CD4-positive, CD25-positive, alpha-beta regulatory T cell (primary cell): ENCODE measurements at places on chromosomes 2 and 18. TPM values are rescaled to one million over a fixed set of nuclear protein-coding genes. Genes with fewer than 3 reads are reported as not detected.
A peak's percentile ranks its signal among the peaks of the same experiment; 100 is the strongest.

IL18RAP gene
- total RNA-seq, result 0.44 TPM

ACVR1C gene
- total RNA-seq, result 1.1 TPM

- H3K4me3 ChIP-seq, result peak within 1 kb of the TSS; percentile 88
- DNase-seq, result peak; percentile 94
- H3K36me3 ChIP-seq, result peaks cover 3% of the 10 kb centered on the region
- peak within 1 kb of the TSS; percentile 100 for H3K27ac ChIP-seq
These were observed at the start of gene MAP3K2 for GRCh38 chr2:127387655-127388422. Gene MAP3K2, minus strand, starts transcription at chr2:127387975. Its CDS starts 44,846 bp downstream, at chr2:127343129.

DNA sequence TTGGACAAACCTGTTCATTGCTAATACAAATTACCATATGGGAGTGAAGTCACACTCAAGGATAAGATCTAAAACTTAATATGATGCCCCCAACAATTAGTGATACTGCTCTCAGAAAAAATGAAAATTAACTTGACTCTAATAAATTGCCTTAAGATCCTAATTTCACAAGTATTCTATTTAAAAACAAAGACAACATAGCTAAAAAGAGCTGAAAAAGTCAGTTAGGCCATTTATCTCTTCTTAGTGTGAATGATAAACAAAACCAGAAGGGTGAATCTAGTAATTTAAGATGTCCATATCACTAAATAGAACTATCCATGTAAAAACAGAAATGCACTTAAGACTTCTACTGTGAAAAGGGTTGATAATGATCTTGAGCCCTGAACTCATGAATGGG lies 53.4 kb downstream of the FN1 start:
- H3K27me3 ChIP-seq, result no peaks in the 10 kb centered on the region
- no peak overlapping the region for H3K4me3 ChIP-seq
- no peaks in the 10 kb centered on the region for H3K36me3 ChIP-seq
- H3K27ac ChIP-seq, result no peak overlapping the region
- DNase-seq, result no peak

DNA sequence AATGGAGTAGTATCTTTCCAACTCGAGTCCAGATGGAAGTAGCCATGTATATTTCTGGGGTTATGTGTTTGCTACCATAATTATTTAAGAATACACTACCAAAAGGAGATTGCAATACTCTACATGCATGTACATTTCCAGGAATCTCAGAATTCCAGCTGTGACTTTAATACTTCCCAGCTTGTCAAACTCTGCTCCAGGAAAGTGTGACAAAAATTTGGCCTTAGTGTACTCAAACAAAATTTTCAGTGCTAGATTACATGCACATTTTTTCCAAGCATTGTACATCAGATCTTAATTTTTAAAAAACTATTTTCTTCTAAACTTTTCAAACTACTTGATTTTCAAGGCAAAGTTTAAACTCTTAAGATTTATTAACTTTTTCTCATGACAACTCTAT lies 1791.6 kb downstream of the SUCLG1 start:
- no peaks in the 10 kb centered on the region for H3K4me1 ChIP-seq
- no peak overlapping the region for H3K4me3 ChIP-seq
- no peak overlapping the region for H3K27ac ChIP-seq
- H3K27me3 ChIP-seq, result no peaks in the 10 kb centered on the region
- no peaks in the 10 kb centered on the region for H3K36me3 ChIP-seq
- DNase-seq, result no peak

MC2R gene
- total RNA-seq, result not detected

CAD gene
- total RNA-seq, result 27.4 TPM

DNA sequence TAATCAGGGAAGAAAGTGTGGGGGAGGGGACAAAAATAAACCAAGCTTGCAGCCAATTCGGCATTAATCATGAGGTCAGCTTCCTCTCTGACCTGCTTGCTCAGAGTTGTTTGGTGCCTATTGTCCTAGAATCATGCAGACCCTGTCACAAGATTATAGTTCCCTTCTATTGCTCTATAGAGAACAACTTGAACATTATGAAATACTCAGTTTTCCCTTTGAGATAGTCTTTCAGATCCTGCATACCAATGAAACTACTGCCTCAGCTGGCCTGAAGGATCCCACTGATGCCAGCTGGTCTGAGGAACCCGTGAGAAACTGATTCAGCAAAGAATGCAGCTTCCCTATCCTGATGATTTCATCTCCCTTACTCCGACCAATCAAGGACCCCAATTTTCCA lies 955 bp upstream of the BBS5 start:
- no peak overlapping the region for H3K27ac ChIP-seq
- H3K27me3 ChIP-seq, result no peaks in the 10 kb centered on the region
- peak overlapping the region; percentile 32 for H3K4me3 ChIP-seq
- H3K4me1 ChIP-seq, result peaks cover 9% of the 10 kb centered on the region

AFG3L2 gene
- 34.4 TPM for total RNA-seq

DNA sequence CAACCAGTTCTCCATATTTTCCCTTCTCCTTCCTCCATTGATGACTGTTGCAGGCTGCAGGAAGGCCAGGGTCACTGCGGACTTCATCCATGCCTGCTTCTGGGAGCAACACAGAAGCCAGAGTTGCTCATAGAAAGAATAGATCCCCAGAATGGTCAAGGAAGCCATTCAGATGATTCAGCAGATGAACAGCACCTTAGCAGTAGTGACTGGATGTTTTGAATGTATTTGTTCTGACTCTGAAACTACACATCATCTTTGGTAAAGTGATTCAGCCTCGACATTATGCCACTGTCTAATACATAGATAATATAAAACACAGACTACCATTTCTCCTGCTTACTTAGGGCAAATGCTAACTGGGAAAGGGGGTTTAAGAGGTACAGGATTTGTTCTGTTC lies 411.6 kb downstream of the RND3 start:
- no peak overlapping the region for H3K27ac ChIP-seq
- H3K27me3 ChIP-seq, result no peaks in the 10 kb centered on the region
- no peak overlapping the region for H3K4me3 ChIP-seq

GPBAR1 gene
- 1.2 TPM for total RNA-seq

GRCh38 chr2:39447266-39448168 lies 10.4 kb upstream of the MAP4K3 start:
- H3K4me3 ChIP-seq, result no peak overlapping the region
- H3K27ac ChIP-seq, result no peak overlapping the region
- no peaks in the 10 kb centered on the region for H3K4me1 ChIP-seq
- H3K27me3 ChIP-seq, result no peaks in the 10 kb centered on the region

DNA sequence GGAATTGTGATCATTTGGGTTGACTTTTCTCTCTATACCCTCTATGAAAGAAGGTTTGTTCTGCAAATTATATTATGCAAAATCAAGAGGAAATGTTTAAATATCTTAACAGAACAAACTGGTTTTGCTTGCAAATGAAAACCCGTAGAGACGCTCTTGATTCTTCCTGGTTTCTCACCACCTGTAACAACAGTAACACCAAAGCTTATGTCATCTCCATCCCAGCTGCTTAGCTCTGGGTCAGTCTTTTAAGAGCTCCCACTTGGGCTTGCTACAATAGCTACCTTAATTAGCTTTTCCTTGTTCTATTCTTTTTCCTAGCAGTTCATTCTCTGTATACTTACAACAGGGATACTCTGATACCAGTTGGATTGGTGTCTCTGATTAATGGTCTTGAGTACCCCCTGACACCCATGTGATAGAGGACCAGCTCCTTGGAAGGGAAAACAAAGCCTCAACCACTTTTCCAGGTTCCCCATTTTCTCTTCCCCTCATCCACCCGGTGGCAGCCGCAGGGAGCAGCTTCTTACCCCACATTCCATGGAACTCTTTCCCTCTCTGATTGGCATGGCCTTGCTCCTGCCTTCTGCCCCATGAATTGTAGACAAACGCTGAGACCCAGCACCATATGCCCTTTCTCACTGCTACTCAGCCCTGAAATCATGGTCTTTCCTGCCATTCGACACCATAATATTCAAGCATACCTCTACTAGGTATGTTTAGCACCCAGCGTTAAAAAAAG lies 27.7 kb downstream of the TMEM182 start:
- H3K27ac ChIP-seq, result no peak overlapping the region
- no peaks in the 10 kb centered on the region for H3K36me3 ChIP-seq

DNA sequence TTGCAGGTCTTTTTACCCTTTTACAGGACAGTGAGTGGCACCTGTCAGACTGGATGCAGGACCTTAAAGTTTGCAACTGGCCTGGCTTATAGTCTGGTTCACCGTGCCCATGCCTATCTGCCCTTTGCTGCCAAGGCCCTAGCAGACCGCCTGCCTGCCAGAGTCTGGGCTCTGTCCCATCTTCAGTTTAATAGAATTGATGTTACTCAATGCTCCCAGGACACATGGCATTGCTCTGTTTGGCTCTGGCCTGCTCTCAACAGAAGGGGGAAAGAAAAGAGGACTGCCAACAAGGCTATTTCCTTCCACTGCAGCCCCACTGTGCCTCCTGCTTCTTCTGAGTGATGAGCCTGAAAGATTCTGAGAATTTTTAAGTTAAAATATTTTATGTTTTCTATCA lies 25.6 kb upstream of the TMEM178A start:
- no peaks in the 10 kb centered on the region for H3K36me3 ChIP-seq
- H3K27me3 ChIP-seq, result no peaks in the 10 kb centered on the region
- no peak for DNase-seq
- H3K4me3 ChIP-seq, result no peak overlapping the region

DNA sequence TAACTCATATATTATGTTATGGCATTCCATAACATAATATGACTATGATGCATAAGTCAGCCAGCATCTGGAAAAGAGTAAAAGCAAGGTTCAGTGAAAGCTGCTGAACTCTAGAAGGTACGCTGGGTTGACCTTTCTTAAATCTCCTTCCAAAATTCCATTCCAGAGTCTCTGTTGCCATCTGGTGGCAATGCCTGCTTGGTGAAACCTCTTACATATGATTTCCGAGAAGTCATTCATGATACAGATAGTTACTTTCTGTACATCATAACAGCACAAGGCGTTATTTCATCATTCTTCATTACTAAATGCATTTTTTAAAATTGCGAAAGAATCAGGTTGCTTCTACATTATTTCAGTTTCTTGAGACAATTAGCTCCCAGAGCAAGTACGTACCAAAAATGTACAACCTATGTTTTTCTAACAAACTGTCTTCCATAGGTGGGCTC lies 7.0 kb upstream of the EPG5 start:
- peaks cover 6% of the 10 kb centered on the region for H3K4me1 ChIP-seq
- H3K36me3 ChIP-seq, result no peaks in the 10 kb centered on the region
- no peaks in the 10 kb centered on the region for H3K27me3 ChIP-seq
- no peak overlapping the region for H3K27ac ChIP-seq
- peak overlapping the region; percentile 47 for H3K4me3 ChIP-seq

DNA sequence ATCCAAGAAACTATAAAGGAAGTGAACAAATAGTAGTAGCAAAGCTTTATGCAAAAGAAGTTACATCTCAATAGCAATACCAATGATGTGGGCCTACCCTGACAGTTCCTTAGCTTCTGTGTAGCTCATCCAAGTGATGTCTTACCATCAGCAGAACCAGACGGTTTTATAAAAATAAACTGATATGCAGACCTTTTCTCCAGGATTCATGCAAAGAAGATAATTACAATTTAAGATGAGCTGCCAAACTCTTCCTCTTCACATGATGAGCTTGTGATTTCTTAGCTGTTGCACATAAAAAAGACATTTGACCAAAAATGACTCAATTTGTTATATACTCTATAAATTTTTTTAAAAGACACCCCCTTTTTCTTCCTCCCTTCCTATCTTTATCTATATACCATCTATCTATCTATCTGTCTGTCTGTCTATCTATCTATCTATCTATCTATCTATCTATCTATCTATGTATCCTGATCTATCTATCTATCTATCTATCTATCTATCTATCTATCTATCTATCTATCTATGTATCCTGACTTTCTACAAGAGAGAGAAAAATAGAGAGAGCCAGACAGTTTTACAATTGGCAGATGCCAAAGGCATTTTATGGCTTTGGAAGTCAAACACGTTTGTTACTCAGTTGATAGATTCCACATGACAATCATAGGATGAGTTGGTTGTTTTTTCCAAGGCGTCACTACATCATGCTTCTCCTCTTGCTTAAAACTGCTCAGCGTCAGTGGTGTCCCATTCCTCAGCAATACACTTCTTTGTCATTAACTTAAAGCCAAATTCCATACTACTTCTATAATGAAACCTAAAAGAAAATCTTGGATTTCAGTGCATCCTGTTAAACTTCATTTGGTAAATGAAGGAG lies 65.9 kb upstream of the ACTR3 start:
- H3K4me3 ChIP-seq, result no peak overlapping the region
- H3K36me3 ChIP-seq, result no peaks in the 10 kb centered on the region

DNA sequence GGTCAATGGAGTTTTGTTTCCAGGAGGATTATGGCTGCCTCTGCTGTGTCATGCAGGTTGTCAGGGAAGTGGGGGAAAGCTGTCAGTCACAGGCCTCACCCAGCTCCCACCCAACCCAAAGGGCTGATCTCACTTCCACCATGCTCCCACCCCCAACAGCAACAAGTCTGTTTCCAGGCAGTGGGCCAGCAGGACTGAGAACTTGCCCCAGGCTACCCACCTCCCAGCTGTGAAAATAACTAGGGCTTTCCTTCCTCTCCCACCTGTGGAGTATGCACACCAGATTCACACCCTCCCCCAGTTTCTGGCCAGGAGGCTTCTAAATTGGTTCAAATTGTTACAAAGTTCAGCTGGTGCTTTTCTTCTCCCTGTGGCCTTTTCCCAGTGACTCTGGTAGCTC lies 95.6 kb upstream of the ACVR1 start:
- H3K4me1 ChIP-seq, result no peaks in the 10 kb centered on the region
- H3K36me3 ChIP-seq, result no peaks in the 10 kb centered on the region
- DNase-seq, result no peak
- H3K27ac ChIP-seq, result no peak overlapping the region

- no peak overlapping the region for H3K27ac ChIP-seq
- no peak overlapping the region for H3K4me3 ChIP-seq
- no peaks in the 10 kb centered on the region for H3K36me3 ChIP-seq
- H3K4me1 ChIP-seq, result no peaks in the 10 kb centered on the region
- no peak for DNase-seq
These were observed 90.8 kb upstream of the PIK3C3 start for GRCh38 chr18:41864216-41864615.

- H3K4me1 ChIP-seq, result no peaks in the 10 kb centered on the region
- no peak overlapping the region for H3K4me3 ChIP-seq
- no peaks in the 10 kb centered on the region for H3K36me3 ChIP-seq
- peaks cover 2% of the 10 kb centered on the region for H3K27me3 ChIP-seq
- no peak for DNase-seq
These were observed 36.1 kb downstream of the SLC40A1 start for GRCh38 chr2:189544318-189545042.

DNA sequence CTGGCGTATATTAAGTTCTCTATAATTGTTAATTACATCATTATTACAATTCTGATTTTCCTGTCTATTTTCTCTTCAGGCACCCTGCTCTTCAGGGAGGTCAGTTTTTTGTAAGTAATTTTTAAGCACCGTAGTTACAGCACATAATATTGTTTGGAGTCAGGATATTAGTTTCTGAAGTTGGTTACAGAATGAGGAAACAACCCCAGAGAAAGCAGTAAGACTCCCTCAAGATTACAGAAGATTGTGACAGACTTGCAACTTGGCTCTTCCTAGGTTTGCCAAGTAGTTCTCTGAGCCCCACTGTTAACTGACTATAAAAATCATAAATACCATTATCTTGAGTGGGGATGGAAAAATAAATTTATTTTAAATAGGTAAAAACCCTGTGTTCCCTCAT lies 921 bp downstream of the RPE start:
- no peak for DNase-seq
- no peaks in the 10 kb centered on the region for H3K27me3 ChIP-seq
- H3K36me3 ChIP-seq, result peaks cover 16% of the 10 kb centered on the region
- H3K4me1 ChIP-seq, result peaks cover 33% of the 10 kb centered on the region
- peak overlapping the region; percentile 82 for H3K27ac ChIP-seq

GRCh38 chr2:105450471-105450870 lies 51.6 kb upstream of the FHL2 start:
- peaks cover 3% of the 10 kb centered on the region for H3K27me3 ChIP-seq
- DNase-seq, result no peak
- H3K4me1 ChIP-seq, result no peaks in the 10 kb centered on the region
- no peaks in the 10 kb centered on the region for H3K36me3 ChIP-seq
- H3K27ac ChIP-seq, result no peak overlapping the region

- DNase-seq, result no peak
- no peaks in the 10 kb centered on the region for H3K36me3 ChIP-seq
- H3K4me1 ChIP-seq, result no peaks in the 10 kb centered on the region
- H3K27me3 ChIP-seq, result no peaks in the 10 kb centered on the region
These were observed 78.5 kb upstream of the SNTG2 start for GRCh38 chr2:871926-872680.
